Stimulated activated CD4-positive, alpha-beta T cell treated with anti-CD3 and anti-CD28 coated beads, Interleukin-1b, Interleukin-23, amount 100 ng/mL, for 48 hours (primary cell): ENCODE measurements at places on chromosomes 5 and 9.

DNA sequence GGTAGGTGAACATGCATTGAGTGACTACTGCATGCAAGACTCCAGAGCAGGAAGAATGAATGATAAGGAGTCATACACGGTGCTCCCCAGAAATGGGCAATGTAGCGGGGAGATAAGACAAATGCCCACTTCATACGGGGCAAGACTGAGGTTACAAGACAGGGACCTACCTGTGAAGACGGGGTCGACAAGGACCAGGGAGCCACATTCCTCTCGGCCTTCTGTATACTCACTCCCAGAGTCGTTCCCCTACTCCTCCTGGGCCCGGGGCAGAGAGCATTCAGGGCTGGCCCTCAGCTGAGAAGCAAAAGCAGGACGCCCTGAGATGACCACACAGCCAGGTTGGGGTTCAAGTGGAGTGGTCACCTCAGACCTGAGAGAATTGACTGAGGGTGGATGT, 26.7 kb downstream of the PITX1 start:
- DNase-seq, result no peak

GRCh38 chr9:96006296-96006879, 130.9 kb downstream of the ERCC6L2 start:
- no peak for DNase-seq

GRCh38 chr9:131622523-131622922, 77.2 kb downstream of the PRRT1B start:
- no peak for DNase-seq

DNA sequence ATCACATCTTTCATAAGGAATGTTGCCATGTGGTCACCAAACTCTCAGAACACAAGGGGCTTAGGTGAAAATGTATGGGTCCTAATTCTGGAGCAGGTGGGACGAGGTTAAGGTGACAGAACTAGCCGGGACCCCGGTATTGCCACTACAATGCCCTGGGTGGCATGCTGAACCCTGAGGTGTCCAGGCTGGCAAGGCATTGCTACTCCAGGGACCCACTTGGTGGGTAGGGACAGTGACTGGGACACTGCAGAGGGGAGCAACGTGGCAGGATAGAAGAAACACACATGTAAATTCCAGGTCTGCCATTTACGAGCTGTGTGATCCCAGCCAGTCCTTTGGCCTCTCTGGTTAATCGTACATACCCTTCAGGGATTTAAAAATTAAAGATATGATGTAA, 206.9 kb upstream of the MVB12B start:
- DNase-seq, result no peak

- DNase-seq, result no peak
Measured at GRCh38 chr5:76941442-76941841, 11.4 kb upstream of the CRHBP start.

GRCh38 chr5:77231471-77232138, 21.1 kb downstream of the PDE8B start:
- DNase-seq, result no peak

DNA sequence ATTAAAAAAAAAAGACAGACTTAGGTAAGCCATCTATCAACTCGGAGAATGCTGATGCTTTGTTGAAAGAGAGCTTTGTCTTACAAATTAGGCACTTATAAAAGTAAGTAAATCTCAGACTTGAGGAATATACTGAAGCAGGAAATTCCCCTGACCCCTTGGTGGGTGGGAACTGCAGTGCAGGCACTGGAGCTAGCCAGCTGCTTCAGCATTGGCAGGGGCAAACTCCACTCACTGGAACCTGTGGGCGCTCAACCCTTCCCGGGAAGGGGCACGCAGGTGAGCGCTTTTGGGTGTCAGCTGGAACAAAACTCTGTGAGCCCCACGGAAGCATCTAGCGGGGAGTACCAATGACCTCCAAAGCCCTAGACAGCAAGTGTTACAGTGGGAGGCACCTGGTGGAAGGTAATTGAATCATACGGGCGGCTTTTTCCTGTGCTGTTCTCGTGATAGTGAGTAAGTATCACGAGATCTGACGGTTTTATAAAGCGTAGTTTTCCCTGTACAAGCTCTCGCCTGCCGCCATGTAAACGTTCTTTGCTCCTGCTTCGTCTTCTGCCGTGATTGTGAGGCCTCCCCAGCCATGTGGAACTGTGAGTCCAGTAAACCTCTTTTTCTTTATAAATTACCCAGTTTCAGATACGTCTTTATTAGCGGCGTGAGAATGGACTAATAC, 628.0 kb upstream of the CDH18 start:
- DNase-seq, result no peak

DNA sequence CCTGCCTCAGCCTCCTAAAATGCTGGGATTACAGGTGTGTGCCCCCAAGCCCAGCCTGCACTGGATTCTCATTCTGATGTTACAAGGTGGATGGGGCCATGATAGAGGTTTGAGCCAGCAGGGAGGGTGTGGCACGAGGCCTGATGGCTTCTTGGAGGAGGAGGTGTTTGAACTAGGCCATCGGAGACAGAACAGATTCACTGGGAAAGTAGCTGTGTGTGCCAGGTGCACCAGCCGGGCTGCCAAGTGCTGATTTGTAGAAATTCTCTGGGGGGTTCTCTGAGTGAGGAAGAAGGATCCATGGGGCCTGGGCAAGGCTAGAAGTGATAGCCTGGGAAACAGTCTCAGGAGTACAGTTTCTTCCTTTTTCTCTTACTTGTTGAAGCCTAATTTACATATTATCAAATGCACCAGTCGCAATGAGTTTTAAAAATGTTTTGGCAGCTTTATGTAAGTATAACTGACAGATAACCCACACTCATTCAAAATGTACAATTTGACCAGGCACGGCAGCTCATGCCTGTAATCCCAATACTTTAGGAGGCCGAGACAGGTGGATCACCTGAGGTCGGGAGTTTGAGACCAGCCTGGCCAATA, 31.1 kb upstream of the STXBP1 start:
- no peak for DNase-seq

DNA sequence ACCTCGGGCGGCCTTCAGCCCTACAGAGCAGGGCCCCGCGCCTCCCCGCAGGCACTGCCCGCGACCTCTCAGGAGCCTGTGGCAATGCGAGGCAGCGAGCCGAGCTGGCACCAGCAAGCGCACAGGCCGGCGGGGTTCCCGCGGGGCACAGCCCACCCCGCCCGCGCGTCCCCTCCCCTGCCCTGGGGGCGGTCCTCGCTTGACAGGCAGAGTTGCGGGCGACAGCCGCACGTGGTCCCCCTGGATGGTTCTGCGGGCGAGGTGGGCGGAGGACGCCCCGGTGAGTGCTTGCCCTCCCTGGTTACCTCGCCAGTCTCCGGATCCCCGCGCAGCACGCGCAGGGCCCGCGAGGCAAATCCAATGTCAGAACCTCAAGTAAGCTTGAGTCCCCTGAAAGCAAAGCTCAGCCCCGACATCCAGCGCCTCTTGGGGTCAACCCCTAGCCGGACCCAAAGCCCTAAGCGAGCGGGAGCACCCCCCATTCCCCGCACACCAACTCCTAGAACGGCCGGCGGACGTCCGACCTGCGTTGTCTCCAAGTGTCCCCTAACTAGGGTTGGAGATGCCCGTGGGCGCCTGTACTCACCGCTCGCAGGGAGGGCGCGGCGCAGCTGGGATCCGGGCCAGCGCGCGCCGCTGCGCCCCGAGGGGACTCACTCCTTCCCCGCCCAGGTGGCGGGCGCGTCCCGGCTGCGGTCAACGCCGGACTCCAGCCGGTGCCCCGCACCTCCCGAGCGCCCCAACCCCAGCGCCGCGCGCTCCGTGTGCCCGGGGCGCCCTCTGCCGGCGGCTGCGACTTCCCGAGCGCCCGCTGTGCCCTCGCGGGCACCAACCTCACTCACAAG, at the start of gene DRD1:
Gene DRD1, minus strand, starts transcription at position 123 of the 845 bp plus-strand sequence. CDS start 1,083 bp downstream, outside the sequence.
- peak; percentile 25 for DNase-seq

GRCh38 chr5:144328980-144329379, 158.3 kb downstream of the KCTD16 start:
- DNase-seq, result no peak

DNA sequence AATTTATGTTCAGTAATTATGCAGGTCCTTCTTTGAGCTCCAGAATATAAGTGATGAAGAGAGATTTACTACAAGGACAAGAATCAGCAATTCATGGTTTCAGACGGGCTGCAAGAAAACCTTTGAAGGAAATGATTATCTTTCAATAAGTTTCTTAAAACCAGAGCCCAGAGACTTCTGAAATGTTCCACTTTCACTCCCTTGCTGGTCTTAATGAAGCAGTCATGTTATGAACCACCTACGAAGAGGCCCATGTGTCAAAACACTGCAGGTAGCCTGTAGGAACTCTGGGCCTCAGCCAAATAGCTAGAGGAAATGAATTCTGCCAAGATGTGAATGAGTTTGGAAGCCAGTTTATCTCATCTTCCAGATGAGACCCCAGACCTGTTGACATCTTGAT, 505.9 kb upstream of the MEF2C start:
- DNase-seq, result no peak

- no peak for DNase-seq
Measured at GRCh38 chr5:148769941-148770340, 56.5 kb upstream of the ADRB2 start.

DNA sequence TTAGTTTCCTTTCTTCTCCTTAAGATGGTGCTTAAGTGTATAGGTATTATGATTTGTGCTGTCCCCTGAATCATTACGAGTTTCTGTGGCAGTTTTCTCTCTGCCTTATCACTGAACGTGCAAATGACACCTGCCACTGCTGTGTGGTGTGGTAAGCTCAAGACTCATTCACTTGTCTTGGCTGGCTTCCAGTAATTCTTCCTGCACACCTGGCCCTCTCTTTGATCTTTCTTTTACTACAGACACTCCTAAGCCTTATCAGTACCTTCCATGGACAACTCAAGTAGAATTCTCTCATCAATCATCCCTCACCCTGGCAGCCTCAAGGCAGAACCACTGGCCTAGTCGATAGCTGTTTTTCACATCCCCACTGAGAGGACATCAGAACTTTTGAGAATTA, 82.6 kb upstream of the ADAMTS19 start:
- DNase-seq, result no peak

DNA sequence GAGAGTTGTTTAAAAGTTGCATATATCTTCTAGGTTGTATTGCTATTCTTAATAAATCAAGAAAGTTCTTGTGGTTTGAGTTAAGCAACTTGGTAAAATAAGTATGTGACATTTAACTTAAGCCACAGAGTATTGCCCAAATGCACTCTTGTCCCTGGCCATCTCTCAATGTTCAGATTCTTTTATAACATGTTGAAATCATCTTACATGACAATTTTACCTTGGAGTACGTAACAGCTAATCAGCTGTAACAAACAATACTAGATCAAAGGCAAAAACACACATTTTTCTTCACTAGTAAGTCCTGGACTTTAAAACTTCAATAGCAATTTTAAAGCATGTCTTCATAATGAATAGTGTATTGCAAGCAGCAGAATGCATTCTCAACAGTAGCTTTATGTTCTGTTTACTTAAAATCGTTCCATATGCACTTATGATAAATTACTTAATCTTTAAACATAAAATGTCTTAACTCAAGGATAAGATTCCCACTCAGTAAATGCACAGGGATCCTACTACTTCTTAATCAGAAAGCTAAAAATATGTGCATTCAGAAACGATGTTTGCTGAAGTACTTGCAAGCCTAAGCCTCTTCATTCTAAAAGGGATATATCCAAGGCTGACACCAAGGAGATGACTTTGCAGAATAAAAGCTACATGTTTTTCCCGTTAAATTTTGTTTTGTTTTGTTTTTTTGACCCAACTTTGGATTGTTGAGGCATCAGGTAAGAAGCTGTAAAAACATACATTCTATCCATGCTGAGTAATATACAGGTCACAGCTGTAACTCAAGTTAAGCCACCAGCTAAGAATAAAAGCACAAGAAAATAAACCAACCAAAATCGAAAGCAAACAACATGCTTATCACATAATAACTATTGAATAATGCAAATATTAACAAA, 86.1 kb upstream of the NFIB start:
- no peak for DNase-seq

DNA sequence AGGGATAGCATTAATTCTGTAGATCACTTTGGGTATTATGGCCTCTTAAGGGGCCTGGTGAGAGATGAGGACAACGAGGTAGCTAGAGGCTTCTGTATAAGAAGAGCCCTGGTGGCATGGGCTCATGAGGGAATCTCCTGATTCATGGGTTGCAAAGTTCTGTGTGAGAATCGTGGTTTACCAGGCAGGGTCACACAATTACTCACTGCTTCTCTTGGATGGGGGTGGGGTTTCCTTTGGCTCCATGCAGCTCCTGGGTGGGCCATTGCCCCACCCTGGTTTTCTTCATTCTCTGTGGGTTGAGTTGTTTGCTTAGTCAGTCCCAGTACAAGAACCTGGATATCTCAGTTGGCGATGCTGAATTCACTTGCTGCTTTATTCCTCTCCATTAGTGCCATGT, 30.9 kb upstream of the TNFSF15 start:
- DNase-seq, result peak; percentile 11

DNA sequence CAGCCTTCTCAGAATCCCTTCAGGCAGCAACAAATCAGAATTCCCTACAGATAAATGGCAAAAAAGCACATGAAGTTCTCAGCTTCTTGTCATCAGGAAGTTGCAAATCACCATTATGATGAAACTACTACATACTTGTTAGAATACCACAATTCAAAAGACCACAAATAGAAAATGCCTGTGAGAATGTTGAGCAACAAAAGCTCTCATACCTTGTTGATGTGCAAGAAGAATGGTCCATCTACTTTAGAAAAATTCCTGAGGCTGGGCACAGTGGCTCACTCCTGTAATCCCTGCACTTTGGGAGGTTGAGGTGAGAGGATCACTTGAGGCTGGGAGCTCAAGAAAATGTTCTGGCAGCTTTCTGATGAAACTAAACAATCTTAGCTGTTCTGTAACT, 278.1 kb downstream of the ICE1 start:
- no peak for DNase-seq

DNA sequence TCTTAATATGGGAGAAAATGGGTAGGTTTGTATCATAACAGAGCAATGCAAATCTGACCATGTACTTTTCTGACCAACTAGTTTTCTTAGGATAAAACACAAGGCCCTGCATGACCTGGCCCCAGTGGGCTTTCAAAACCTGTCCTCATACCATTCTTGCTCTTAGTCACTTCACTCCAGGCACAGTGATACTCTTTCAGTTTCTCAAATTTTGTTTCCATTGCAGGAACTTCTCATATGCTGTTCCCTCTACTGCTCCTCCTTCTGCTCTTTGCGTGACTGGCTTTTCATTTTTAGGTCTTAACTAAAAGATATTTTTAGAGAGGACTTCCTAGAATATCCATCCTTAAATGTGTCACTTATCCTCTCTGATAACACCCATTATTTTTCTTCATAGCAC, 112.4 kb downstream of the INIP start:
- DNase-seq, result no peak

DNA sequence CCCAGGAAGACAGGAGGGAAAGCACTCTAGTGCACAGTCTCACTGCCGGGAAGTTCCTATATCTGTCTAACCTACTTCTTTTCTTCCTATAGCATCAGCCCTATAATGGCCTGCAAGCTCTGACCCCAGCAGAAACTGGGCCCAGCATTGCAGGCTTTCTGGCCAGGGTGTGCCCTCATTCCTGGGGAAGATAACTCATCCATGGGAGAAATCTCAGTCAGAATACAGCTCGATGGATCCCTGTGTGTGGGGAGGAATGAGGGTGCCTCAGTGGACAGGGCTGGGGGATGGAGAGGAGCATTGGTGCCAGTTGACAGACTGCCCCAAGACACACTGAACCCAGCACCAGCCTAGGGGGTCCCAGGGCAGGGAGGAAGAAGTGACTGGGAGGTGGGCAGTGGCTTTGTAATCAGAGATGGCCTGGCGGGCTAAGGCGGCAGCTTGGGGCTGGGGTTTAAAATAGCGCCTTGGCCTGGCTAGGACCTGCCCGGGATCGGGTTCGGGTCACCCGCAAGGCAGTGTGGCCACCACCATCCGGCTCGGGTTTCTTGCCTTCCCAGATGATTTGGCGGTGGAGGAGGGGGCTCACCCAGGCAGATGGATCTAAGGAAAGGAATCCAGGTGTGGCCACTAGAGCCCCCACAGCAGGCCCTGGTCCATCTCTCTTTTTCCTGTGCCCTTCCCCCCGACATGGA, 7.6 kb upstream of the CXXC5 start:
- DNase-seq, result no peak
